ENCODE measurements at places on chromosomes 11 and 22.

GRCh38 chr11:79857377-79858214, 416.8 kb upstream of the TENM4 start:
- DNase-seq, result no peak

GRCh38 chr11:105705786-105706530, 96.1 kb downstream of the GRIA4 start:
- no peak for DNase-seq

DNA sequence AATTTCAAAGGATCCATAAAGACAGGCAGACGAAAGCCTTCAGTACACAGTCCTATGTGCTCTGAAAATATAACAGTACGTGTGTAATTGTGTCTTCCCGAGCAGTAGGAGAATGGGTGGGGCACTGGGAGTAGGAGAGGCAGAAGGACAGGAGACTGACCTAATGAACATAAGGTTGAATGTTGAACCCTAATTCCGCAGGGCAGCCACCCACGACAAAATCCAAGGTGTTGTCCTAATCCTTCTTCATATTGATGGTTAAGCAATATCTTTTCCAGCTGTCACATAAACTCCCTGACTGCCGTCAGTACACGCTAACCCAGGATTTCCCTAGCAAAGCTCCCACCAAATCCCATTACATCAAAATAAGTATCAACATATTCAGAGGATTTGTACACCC, 34.5 kb downstream of the SPATA19 start:
- no peak for DNase-seq

- no peak for DNase-seq
These were observed 152.0 kb downstream of the WNT11 start for GRCh38 chr11:76054330-76054729.

- peak; percentile 42 for DNase-seq
These were observed 25.3 kb downstream of the ALG9 start for GRCh38 chr11:111846063-111846462.

- DNase-seq, result no peak
These were observed 3.6 kb downstream of the TNRC6B start for GRCh38 chr22:40181323-40181722.

DNA sequence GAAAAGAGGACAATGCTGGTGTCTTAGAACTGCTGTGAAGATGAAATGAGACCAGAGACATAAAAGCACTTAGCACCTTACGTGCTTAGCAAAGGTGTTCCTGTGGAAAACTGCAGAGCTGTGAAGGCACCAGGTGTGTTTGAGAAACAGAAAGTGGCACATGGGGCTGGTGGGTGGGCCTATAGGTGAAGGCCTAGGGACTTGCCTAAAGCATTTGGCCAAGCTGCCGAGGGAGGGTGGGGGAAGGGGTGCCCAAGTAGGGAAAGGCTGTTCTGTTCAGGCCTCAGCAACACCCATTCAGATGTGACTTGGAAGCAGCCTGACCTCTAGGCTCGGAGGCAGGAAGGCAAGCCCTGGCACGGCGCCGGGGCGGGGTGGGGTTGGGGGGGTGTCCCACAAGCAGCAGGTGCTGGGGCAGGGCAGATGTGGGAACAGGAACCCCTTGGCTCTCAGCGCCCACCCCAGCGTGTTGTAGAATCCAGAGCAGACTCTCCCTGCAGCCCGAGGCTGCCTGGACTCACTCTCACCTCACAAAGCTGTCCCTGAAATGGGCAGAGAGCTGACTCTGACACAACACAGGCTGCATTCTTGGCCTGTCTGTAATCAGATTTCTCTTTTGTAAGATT, 366.7 kb upstream of the NARS2 start:
- no peak for DNase-seq

GRCh38 chr11:128865490-128865889, 1.6 kb downstream of the KCNJ1 start:
- peak; percentile 85 for DNase-seq

DNA sequence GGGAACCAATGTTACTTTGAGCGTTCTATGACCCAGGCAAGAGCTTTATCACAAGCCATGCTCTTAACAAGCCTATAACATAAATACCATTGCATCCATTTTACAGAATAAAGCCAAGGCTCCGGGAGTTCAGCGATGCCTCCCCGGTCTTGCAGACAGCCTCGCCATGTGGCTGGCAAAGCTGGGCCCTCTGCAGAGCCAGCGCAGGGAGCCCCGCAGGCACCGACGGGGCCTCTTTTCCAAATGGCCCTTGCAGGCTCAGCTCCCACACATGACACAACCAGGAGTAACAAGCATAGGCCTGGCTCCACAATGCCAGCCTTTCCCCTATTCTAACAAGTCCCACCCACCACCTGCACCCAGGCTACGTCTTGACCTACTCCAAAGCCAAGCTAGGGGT, 72.2 kb upstream of the TSPAN18 start:
- DNase-seq, result no peak

DNA sequence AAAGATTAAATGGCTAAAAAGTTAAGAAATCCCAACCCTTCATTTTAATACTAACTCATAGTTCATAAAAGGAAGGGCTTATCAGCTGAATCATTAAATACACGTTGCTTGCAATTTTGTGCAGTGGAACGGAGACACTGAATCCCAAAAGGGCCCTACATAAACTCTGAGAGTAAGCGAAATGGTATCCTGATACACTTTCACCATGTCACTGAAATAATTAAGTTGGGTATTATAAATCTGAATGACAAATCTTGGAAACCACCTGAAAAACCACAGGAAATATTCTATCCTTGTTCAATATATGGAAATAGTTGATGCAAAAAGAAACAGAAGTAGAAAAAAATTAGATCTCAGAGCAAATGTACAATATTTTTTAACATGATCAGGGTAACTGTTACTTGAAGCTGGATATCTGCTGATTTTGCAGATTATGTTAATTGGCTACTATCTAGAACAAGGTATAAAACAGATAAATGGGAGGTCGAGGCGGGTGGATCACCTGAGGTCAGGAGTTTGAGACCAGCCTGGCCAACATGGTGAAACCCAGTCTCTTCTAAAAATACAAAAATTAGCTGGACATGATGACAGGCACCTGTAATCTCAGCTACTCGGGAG, 55.1 kb downstream of the MAML2 start:
- DNase-seq, result peak; percentile 42

- DNase-seq, result no peak
These were observed 72.8 kb downstream of the THAP12 start for GRCh38 chr11:76307978-76308747.

- DNase-seq, result no peak
These were observed 422.4 kb downstream of the TENM4 start for GRCh38 chr11:79018371-79018849.

DNA sequence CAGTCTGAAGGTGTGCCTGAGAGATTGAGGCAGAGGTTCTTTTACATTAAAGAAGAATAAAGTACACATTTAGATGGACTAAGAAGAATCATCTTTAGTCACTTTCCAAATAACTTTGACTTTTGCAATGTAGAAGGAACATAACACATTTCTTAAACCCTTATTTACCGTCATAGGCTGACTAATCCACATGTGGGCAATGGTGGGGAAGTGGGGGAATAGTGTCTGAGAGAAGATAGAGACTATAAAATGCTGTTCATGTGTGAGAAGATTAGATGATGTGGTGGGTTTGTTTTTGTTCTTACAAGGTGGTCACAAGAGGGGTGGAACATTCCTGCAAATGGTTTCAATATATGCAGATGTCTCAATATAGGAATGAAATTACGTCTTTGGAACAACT, 1.8 kb downstream of the MS4A4A start:
- DNase-seq, result no peak

DNA sequence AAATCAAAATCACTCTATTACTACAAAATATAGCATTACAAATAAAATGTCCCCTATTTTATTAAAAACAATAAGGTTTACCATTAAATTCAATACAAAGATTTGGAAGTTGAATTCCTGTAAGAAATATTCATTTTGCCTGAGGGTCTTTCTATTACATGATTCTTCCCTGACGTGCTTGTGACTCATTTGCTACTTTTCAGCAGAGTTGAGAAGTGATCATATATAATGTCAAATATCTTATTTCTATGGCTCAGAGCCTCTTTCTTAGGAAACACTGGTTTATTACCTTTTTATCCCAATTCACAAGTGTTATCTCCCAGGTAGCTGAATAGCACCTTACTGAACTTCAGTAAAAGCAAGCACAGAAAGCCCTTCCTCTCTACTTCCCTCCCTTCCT, 65.2 kb upstream of the CNTN5 start:
- DNase-seq, result no peak

DNA sequence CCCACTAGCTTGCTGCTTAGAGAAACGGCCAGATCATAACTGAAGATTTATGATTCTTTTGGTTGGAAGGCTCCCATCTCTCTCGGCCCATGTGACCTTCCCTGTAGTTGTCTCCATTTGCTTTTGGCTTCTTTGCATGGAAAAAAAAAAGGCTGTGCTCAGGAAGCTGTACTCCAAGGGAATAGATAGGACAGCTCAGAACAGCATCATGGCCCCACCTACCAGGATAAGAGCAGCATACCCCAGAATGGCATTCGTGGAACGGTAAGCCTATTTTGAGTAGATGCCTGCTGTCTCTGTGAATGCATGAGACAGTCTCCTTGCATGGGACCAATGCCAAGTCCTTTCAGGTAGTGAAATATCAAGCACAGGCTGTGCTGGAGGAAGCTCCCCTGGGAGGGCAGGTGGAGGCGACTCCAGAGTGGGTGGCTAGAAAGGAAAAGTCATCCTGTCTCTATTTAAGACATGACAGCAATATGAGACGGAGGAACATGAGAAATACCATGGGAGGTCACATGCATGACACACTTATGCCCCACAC, 94.1 kb upstream of the AMOTL1 start:
- DNase-seq, result no peak

DNA sequence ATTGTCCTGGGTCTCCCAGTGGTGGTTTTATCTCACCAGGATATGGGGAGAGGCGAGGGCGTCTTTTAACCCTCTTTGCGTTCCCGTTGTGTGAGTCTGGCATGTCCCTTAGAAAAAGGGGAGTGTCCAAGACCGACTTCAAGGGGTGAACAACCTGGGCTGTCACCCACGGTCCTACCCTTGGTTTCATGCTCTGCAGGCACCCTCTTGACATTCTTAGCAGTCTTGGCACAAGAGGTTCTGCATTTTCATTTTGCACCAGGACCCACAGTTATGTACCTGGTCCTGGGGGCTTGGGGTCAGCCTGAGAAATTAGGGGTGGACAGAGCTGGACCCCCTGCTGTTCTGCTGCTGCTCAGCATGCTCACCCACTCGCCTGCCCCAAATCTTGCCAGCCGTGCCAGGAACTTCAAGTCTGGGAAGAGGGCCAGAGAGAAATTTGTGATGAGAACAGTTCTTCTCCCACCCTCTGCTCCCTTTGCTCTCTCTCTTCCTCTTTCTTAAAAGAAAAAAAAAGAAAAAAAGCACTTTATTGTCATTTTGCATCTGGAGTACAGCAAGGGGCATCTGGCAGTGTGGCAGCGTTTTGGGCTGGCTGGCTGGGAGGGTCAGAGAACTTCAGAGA, 471.2 kb downstream of the MIAT start:
- DNase-seq, result no peak

- peak; percentile 92 for DNase-seq
These were observed 19.1 kb downstream of the TNRC6B start for GRCh38 chr22:40196628-40197360.

- no peak for DNase-seq
These were observed 30.2 kb upstream of the EP300 start for GRCh38 chr22:41062146-41062545.

GRCh38 chr11:87778357-87778756, 396.9 kb downstream of the RAB38 start:
- no peak for DNase-seq

- no peak for DNase-seq
These were observed 154.1 kb downstream of the COMMD9 start for GRCh38 chr11:36135076-36135475.

Measured in kidney tubule cell (primary cell).